ENCODE measurements at places on chromosomes 11 and 22. TPM values are rescaled to one million over a fixed set of nuclear protein-coding genes. Genes with fewer than 3 reads are reported as not detected.

Gene ADAMTS8
- total RNA-seq: not detected

DNA sequence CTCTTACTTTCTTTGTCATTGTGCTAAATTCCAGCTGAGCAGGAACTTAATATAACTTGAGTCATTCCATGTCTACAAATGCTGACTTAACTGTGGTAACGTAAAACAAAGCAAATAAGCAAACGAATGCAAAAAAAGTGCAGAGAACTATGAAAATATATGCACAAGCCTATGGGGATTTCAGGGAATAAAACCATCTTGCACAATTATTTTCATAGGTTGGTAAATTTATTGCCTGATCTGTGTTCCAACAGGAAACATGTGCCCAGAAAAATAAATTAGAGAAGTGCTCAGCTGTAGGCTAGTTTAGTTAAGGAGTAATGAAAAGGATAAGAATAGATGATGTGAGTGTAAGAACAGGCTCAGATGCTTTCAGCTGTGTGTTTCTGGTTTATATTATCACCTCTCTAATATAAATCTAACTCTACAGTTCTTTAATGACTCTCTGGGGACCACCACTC, 1169.3 kb downstream of the LRRC4C start:
- H3K27ac ChIP-seq: no peak overlapping the region
- no peak overlapping the region for H3K4me3 ChIP-seq
- H3K27me3 ChIP-seq: peaks cover 14% of the 10 kb centered on the region

DNA sequence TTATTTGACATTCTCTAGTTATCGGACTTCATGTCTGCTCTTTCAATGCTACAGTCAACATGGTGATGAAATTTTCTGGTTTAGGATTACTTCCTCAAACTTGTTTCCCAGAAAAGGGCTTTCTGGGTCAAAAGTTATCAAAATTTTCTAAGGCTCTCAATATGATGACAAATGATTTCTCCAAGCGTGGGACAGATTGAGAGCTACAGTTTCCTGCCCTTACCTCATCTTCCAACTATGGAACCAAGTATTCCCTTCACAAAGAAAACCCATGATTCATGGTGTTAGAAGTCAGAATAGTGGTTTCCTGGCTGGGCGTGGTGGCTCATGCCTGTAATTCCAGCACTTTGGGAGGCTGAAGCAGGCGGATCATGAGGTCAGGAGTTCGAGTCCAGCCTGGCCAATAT, 17.8 kb downstream of the MYO18B start:
- H3K4me3 ChIP-seq: no peak overlapping the region
- H3K4me1 ChIP-seq: peaks cover 41% of the 10 kb centered on the region
- no peaks in the 10 kb centered on the region for H3K27me3 ChIP-seq
- no peak for DNase-seq
- H3K27ac ChIP-seq: no peak overlapping the region

GRCh38 chr11:116948391-116948790, 111.0 kb upstream of the APOA1 start:
- no peaks in the 10 kb centered on the region for H3K27me3 ChIP-seq
- peaks cover 30% of the 10 kb centered on the region for H3K36me3 ChIP-seq
- no peak overlapping the region for H3K4me3 ChIP-seq
- peaks cover 18% of the 10 kb centered on the region for H3K4me1 ChIP-seq

GRCh38 chr11:911890-912219, 1.2 kb upstream of the CHID1 start:
- H3K36me3 ChIP-seq: peaks cover 10% of the 10 kb centered on the region
- peak overlapping the region; percentile 85 for H3K27ac ChIP-seq
- peaks cover 10% of the 10 kb centered on the region for H3K4me1 ChIP-seq
- DNase-seq: no peak
- peak overlapping the region; percentile 91 for H3K4me3 ChIP-seq
- H3K27me3 ChIP-seq: no peaks in the 10 kb centered on the region

GRCh38 chr22:29979777-29980321, 96.9 kb downstream of the MTMR3 start:
- no peak for DNase-seq
- H3K27ac ChIP-seq: no peak overlapping the region
- no peaks in the 10 kb centered on the region for H3K27me3 ChIP-seq
- H3K36me3 ChIP-seq: peaks cover 22% of the 10 kb centered on the region
- no peaks in the 10 kb centered on the region for H3K4me1 ChIP-seq

Gene GGTLC3
- total RNA-seq: not detected

- peaks cover 15% of the 10 kb centered on the region for H3K4me1 ChIP-seq
- H3K36me3 ChIP-seq: peaks cover 28% of the 10 kb centered on the region
- no peaks in the 10 kb centered on the region for H3K27me3 ChIP-seq
- H3K4me3 ChIP-seq: no peak overlapping the region
These were observed 8.0 kb downstream of the CDPF1 start for GRCh38 chr22:46242076-46242475.

Gene POU2AF3
- not detected for total RNA-seq

GRCh38 chr22:28574159-28574788, 105.4 kb downstream of the TTC28 start:
- no peaks in the 10 kb centered on the region for H3K36me3 ChIP-seq
- H3K27ac ChIP-seq: no peak overlapping the region
- no peaks in the 10 kb centered on the region for H3K4me1 ChIP-seq
- peaks cover 50% of the 10 kb centered on the region for H3K27me3 ChIP-seq

GRCh38 chr22:40281717-40282116, 64.6 kb upstream of the ADSL start:
- H3K4me1 ChIP-seq: peaks cover 36% of the 10 kb centered on the region
- H3K27me3 ChIP-seq: no peaks in the 10 kb centered on the region
- no peak for DNase-seq
- H3K27ac ChIP-seq: no peak overlapping the region

DNA sequence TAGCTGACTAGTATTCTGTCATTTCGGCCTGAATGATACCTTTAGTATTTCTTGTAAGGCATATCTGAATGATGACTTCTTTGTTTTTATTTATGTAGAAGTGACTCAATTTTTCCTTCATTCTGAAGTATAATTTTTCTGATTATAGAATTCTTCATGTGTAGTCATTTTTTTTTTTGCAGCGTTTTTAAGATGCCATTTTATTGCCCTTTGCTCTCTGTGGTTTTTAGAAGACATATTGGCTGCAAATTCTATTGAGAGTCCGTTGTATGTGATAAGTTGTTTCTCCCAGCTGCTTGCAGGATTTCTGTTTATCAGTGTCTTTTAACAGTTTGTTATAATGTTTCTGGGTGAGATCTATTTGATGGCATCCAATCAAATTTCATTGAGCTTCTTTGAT, 1224.8 kb downstream of the JRKL start:
- no peaks in the 10 kb centered on the region for H3K4me1 ChIP-seq
- DNase-seq: no peak
- no peak overlapping the region for H3K27ac ChIP-seq

Gene BBOX1
- not detected for total RNA-seq

GRCh38 chr11:100328626-100329340, 358.3 kb upstream of the ARHGAP42 start:
- no peaks in the 10 kb centered on the region for H3K4me1 ChIP-seq
- H3K4me3 ChIP-seq: no peak overlapping the region
- H3K27ac ChIP-seq: no peak overlapping the region
- no peaks in the 10 kb centered on the region for H3K27me3 ChIP-seq

DNA sequence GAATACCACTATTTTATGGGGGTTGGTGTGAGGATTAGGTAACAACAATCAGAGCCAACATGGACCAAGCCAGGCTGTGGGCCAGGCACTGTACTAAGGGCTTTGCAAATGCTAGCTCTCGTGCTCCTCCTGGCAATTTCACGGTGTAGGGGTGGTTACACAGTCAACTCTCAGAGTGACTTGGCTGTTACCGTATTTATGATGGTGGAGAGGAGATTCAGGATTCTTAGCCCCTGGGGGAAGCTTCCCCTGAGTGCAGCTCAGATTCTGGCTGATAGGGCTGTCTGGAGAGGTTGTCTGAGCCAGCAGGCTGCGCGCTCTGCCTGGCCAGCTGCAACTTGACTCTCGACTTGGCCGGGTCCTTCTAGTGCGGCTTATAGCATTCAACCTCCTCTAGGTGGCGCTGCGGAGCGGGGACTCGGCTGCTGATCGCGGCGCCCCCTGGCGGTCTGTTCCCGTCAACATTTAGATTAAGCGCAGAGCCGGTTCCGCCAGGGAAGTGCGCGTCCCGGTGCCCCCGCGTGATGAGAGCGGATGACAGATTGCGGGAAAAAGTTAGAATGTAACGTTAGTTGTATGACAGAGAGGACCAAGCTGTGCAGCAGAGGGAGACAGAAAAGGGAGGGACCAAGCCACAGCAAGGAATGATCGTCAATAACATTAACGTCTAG, 4.5 kb upstream of the NCF4 start:
- H3K4me3 ChIP-seq: no peak overlapping the region
- peaks cover 42% of the 10 kb centered on the region for H3K4me1 ChIP-seq
- H3K27me3 ChIP-seq: peaks cover under 1% of the 10 kb centered on the region
- H3K36me3 ChIP-seq: no peaks in the 10 kb centered on the region
- peak; percentile 88 for DNase-seq

Gene GTSE1
- 47.7 TPM for total RNA-seq

Gene BTBD10
- total RNA-seq: 24.9 TPM

- peaks cover 10% of the 10 kb centered on the region for H3K4me1 ChIP-seq
- H3K27me3 ChIP-seq: no peaks in the 10 kb centered on the region
- no peak overlapping the region for H3K27ac ChIP-seq
- DNase-seq: no peak
- peaks cover 79% of the 10 kb centered on the region for H3K36me3 ChIP-seq
These were observed 51.9 kb upstream of the MN1 start for GRCh38 chr22:27853424-27853823.

Gene ALDH3B2
- not detected for total RNA-seq

- peak overlapping the region; percentile 98 for H3K27ac ChIP-seq
- DNase-seq: peak; percentile 78
- no peaks in the 10 kb centered on the region for H3K27me3 ChIP-seq
These were observed 2.7 kb downstream of the NEAT1 start for GRCh38 chr11:65425105-65425970.

Gene B3GAT1
- total RNA-seq: 0.27 TPM

DNA sequence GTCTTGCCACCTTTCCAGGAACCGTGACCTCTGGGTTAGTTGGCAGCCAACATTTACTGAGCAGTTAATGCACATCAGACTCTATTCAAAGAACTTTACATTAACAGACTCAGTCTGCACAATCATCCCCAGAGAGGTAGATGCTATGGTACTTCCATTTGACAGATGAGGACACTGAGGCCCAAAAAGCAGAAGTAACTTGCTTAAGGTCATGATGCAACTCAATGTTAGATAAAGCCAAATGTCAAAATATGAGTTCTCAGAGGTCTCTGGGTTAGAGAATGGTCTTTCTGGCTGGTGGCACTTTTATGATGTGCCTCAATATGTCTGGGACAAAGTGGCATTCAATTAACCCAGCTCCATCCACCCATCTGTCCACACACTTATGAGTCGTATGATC, 450.0 kb downstream of the MIAT start:
- H3K4me3 ChIP-seq: no peak overlapping the region
- H3K4me1 ChIP-seq: no peaks in the 10 kb centered on the region
- no peaks in the 10 kb centered on the region for H3K27me3 ChIP-seq
- H3K27ac ChIP-seq: no peak overlapping the region

GRCh38 chr11:16297332-16297731, 59.0 kb downstream of the SOX6 start:
- H3K27me3 ChIP-seq: no peaks in the 10 kb centered on the region
- no peaks in the 10 kb centered on the region for H3K36me3 ChIP-seq
- no peak overlapping the region for H3K27ac ChIP-seq
- H3K4me3 ChIP-seq: no peak overlapping the region
- no peaks in the 10 kb centered on the region for H3K4me1 ChIP-seq
- no peak for DNase-seq

DNA sequence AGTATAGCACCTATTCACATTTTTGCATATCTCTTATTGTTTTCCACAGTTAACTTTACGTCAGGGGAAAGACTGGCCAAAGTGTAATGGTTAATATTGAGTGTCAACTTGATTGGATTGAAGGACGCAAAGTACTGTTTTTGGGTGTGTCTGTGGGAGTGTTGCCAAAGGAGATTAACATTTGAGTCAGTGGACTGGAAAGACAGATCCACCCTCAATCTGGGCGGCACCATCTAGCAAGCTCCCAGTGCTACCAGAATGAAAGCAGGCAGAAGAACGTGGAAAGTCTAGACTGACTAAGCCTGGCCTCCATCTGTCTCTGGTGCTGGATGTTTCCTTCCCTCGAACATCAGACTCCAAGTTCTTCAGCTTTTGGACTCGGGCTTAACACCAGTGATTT, 1900.7 kb upstream of the RAG2 start:
- H3K4me1 ChIP-seq: no peaks in the 10 kb centered on the region
- DNase-seq: no peak
- no peak overlapping the region for H3K27ac ChIP-seq
- no peaks in the 10 kb centered on the region for H3K27me3 ChIP-seq
- no peaks in the 10 kb centered on the region for H3K36me3 ChIP-seq

GRCh38 chr11:35419184-35419829, at the start of gene SLC1A2:
Gene SLC1A2 (minus strand): TSS chr11:35419558. CDS start chr11:35418966, 592 bp downstream.
- no peaks in the 10 kb centered on the region for H3K36me3 ChIP-seq
- no peak for DNase-seq
- peak within 1 kb of the TSS; percentile 28 for H3K4me3 ChIP-seq
- peaks cover 82% of the 10 kb centered on the region for H3K27me3 ChIP-seq

GRCh38 chr11:102926517-102926916, 29.0 kb downstream of the MMP13 start:
- no peak for DNase-seq
- H3K36me3 ChIP-seq: no peaks in the 10 kb centered on the region
- peaks cover 14% of the 10 kb centered on the region for H3K27me3 ChIP-seq
- H3K27ac ChIP-seq: no peak overlapping the region
- no peaks in the 10 kb centered on the region for H3K4me1 ChIP-seq

GRCh38 chr22:36781656-36782627, 6.0 kb upstream of the IFT27 start:
- H3K4me3 ChIP-seq: peak overlapping the region; percentile 7
- peak; percentile 83 for DNase-seq
- peaks cover 7% of the 10 kb centered on the region for H3K27me3 ChIP-seq
- no peaks in the 10 kb centered on the region for H3K36me3 ChIP-seq

DNA sequence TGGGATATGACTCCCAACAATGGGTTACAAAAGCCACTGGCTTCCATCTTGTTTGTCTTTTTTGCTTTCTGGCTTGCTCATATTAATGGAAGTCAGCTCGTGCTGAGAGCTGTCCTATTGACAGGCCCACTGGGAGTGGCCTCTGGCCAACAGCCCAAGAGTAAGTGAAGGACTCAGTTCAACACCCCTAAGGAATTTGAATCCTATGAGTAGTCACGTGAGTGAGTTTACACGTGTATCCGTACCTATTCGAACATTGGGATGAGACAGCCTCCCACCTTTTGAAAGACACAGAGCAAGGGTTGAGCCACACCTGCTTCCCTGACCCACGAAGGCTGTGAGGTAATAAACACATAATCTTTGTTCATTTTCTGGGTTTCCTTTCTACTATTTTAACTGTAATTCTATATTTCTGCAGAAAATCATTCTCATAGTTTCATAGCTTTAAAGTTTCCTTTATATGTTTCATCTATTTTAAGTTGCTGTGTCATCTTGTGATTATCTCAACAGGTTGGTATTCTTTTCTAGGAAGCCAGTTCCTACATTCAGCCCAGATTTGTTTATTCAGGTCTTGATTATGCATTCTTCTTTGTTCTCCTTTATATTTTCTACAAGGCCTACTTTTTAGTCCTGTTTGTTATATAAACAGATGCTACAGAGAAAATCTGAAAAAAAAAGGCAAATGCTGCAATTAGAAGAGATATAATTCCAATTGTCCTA, 802.3 kb downstream of the CNTN5 start:
- no peaks in the 10 kb centered on the region for H3K4me1 ChIP-seq
- no peaks in the 10 kb centered on the region for H3K36me3 ChIP-seq
- DNase-seq: no peak

Gene TRPC6
- not detected for total RNA-seq

Gene CEP164
- 32.3 TPM for total RNA-seq

Gene XNDC1N
- 14.7 TPM for total RNA-seq

GRCh38 chr11:67418476-67419281, 3.2 kb downstream of the CARNS1 start:
- H3K27ac ChIP-seq: no peak overlapping the region
- H3K27me3 ChIP-seq: peaks cover 10% of the 10 kb centered on the region
- DNase-seq: no peak
- H3K4me1 ChIP-seq: peaks cover 22% of the 10 kb centered on the region

Data from activated T-helper 2 cell treated with anti-CD3 and anti-CD28 coated beads, Interferon-gamma antibody, Interleukin-2, Interleukin-4, amounts not matched to agents 10 μg/mL and 5 μg/mL and 100 μg/mL, durations not matched to agents 14 hours and 24 hours and 36 hours (primary cell).